ENCODE measurements at places on chromosomes 4 and X. TPM values are rescaled to one million over a fixed set of nuclear protein-coding genes. Genes with fewer than 3 reads are reported as not detected.

TCEAL6 gene
- total RNA-seq: not detected

C4orf51 gene
- not detected for total RNA-seq

USP51 gene
- total RNA-seq: 0.99 TPM

TKTL2 gene
- total RNA-seq: not detected

ADH6 gene
- total RNA-seq: not detected

SPANXA2 gene
- total RNA-seq: not detected

GPR119 gene
- not detected for total RNA-seq

SPANXN3 gene
- not detected for total RNA-seq

TMPRSS11B gene
- not detected for total RNA-seq

AMTN gene
- 2.6 TPM for total RNA-seq

Measured in MG63 (cell line).